ENCODE measurements at places on chromosomes 3 and 15.

DNA sequence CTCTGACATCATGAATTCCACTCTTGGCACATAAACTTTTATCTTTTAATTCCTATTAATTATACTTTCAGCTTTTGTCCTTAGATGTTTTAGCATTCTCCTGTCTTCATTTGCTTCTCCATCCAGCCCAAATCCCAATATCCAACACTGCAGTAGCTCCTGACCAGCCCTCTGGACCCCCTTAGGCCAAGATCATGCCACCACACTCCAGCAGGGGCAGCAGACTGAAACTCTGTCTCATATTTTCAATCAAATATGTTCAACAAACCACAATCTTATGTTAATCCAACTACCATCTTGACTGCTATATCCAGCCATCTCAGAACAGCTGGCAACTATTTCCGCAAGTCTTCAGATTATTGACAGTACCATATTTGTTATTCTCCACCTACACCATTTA is 315.8 kb upstream of the ROBO2 start:
- DNase-seq, result no peak

DNA sequence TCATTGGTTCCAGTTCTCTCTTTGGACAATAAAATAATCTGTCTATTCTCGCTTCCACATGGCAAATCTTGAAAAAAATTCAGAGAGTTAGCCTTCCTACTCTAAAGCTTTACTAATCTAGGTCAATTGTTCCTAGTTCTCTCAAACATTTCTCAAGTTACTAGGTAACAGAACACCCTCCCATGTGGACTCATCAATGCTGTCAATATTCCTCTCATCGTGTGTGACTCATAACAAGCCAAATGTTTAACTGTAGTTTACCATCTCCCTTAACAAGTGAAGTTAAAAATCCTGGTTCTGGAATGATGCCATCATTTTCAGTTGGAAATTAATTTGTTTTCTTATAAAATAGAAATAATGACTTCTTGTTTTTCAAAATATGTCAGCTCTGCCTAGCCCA is 438.6 kb downstream of the ROBO1 start:
- DNase-seq, result peak; percentile 35

DNA sequence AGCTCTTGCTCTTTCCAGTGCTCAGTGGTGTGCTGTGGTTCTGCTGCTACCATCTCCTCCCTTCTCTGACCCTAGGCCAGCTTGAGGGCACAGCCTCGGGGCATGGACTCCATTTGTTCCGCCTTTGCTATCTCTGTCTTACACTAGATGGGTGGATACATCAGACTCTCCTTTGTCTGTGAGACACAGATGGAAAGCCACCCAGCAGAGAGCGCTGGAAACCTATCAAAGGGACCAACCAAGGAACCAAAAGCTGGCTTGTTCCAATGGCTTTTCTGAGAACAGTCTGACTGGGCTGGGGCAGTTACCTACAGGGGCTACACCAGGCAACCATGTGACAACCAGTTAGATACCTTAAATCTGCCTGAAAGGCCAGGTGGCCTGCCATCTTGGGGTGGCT is 63.8 kb downstream of the NPTN start:
- no peak for DNase-seq

- DNase-seq, result no peak
These were observed 55.2 kb downstream of the HMG20A start for GRCh38 chr15:77475898-77476297.

- DNase-seq, result no peak
These were observed 96.6 kb downstream of the SEMA6D start for GRCh38 chr15:47813748-47814384.

DNA sequence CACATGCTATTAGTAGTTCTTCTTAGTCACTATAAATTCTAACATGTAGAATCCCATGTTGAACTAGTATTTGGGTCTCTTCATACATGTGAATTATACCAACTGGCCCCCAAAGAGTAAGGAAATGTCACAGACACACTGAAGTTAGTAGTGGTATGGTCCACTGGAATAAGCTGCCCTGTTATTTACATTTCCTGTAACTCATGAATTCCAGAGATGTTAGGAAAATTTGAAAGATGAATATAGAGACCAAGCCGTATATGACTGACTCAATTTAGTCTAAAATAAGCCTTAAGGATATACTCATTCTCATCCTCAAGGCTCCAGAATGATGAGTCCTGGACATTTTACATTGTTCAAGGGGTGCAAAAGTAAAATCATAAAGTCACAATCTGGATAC is 81.2 kb downstream of the FBXL22 start:
- DNase-seq, result no peak

GRCh38 chr3:120659834-120660233 is 22.2 kb downstream of the HGD start:
- DNase-seq, result no peak

All from GM23248 (cell line).